ENCODE measurements at places on chromosomes 3 and 15.

DNA sequence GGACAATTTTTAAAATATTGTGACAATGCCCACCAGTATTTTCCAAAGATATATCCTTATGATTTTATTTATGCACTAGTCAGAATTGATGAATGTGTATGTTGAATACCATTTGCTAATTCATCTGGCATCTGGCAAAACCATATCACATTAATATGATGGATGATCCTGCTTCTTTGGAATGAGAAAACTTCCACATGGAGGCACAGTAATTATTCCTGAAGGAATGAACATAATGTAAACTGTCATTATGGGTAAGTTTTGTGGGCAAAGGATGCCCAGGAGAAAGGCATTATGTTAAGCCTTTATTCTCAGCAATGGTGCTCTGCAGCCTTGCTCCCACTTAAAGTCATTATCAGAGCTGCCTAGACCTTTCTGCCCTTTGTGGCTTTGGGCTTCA is 113.0 kb upstream of the MME start:
- no peak for DNase-seq

DNA sequence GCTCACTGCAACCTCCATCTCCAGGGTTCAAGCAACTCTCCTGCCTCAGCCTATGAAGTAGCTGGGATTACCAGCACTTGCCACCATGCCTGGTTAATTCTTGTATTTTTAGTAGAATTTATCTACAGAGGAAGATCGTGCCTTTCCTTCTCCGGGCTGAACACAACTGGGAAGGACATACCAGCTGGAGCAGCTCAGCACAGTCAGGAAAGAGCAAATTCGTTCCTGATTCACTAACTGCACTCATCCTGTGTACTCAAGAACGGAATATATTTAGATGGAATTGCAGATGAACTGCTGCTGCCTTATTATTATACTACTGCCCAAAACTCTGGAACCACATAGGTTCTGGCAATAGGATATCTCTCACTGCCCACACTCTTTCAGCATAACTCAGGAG is 27.1 kb upstream of the P4HTM start:
- no peak for DNase-seq

DNA sequence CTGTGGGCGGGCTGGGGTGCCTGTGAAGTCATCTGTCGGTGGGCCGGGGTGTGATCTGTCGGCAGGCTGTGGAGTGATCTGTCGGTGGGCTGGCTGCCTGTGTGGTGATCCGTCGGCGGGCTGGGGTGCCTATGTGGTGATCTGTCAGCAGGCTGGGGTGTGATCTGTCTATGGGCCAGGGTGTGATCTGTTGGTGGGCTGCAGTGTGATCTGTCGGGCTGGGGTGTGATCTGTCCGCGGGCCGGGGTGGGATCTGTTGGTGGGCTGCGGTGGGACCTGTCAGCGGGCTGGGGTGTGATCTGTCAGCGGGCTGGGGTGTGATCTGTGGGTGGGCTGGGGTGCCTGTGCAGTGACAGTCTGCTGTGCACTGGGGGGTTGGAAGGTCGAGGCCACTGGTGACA is 204.5 kb downstream of the XXYLT1 start:
- no peak for DNase-seq

GRCh38 chr15:30984118-30984517 is 7.3 kb downstream of the MTMR10 start:
- no peak for DNase-seq

DNA sequence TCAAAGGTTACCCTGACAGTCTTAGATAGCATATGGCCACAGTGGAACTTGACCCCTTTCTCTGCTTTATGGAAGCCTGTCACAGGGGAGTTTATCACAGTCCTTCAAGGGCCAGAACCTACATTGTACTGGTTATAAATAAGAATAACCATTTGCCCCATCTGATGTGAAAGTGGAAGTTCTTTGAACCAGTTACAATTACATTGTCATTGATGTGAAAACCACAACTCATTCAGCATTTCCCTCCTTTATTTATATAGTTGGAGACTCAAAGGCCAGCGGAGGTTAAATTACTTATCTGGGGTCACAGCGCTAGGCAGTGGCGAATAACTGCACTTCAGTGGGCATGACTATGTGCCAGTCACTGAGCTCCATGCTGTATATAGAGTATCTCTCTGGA is 60.5 kb upstream of the TBC1D5 start:
- no peak for DNase-seq

Data from GM18507 (cell line).